ENCODE measurements at places on chromosomes 4 and X.

DNA sequence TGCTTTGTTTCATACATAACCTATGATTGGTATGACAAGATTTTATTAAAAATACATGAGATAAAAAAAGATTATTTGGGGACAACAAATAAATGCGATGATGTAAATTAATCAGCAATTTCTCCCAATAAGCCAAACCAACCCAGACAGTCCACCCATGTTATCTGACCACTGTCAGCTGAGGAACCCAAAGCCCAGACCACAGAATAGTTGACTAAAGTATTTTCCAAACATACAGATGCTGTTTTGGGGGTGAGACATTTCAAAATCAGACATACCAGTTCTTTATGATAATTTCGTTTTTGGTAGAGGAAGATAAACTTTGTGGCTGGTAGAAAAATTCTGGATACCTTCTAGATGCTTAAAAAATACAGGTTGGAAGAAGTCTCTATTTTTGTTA, 650.8 kb upstream of the FAM241A start:
- no peak for DNase-seq

- no peak for DNase-seq
Observed at GRCh38 chrX:9857575-9858474, 71.6 kb downstream of the SHROOM2 start.

DNA sequence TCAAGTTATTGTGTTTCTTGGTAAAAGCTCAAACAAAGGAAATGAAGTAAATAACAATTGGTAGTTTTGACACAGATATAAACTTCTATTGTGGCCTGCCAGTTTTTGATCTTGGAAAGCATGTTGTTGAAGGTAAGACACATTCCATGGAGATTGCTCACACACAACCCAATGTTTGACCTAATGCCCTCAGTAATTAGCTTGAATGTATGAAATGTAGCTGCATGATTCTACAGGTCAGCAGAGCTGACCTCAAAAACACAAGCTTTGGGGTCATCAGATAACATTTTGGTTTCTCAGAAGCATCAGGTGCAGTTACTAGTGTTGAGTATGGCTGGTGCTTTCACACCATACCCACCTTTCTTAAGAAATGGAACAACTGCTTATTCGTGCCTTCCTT, 16.5 kb downstream of the GPR173 start:
- no peak for DNase-seq

GRCh38 chr4:43758836-43759235, 689.8 kb downstream of the KCTD8 start:
- no peak for DNase-seq

- DNase-seq: no peak
Observed at GRCh38 chr4:161419822-161420221, 744.0 kb downstream of the FSTL5 start.

DNA sequence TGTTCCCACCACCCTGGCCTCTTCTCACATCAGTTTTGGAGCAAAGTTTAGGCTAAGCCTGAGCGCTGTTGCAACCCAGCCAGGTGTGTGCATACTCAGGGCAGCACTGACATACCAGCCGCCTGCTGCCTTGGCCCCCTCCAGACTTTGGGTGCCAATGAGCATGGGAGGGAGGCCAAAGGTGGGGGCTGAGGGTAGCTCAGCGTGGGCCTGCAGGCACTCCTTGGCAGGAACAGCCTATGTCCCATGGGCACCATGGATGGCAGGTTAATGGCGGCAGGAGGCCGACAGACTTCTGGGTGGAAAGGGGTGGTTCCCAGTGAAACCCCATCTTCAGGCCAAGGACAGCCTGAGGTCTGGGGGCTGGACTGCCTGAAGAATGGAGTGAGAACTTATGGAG, 462.2 kb downstream of the ADGRL3 start:
- DNase-seq: no peak

- no peak for DNase-seq
Observed at GRCh38 chrX:24178441-24178840, 28.9 kb downstream of the ZFX start.
